Activated T-helper 2 cell treated with anti-CD3 and anti-CD28 coated beads, Interferon-gamma antibody, Interleukin-2, Interleukin-4, amounts not matched to agents 10 μg/mL and 5 μg/mL and 100 μg/mL, durations not matched to agents 14 hours and 24 hours and 36 hours (primary cell): ENCODE measurements at places on chromosomes 1 and 21. TPM values are rescaled to one million over a fixed set of nuclear protein-coding genes. Genes with fewer than 3 reads are reported as not detected.
A peak's percentile ranks its signal among the peaks of the same experiment; 100 is the strongest.

DNA sequence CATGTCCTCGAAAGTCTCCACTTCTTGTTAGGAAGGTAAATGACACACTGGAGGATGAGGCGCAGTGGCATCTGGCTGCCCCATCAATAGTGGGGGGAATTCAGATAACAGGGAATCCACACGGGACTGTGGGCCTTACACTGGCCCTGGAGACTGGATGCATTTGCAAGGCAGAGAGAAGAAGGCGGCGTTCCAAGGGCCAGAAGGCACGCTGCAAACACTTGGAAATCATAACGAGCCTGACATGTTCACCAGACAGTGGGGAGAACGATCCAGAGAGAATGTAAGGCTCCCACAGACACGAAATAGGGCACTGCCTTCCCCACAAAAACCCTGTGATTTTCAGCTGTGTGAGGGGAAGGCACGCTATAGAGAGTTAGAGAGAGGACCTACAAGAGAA is 70.5 kb downstream of the PGBD5 start:
- no peak overlapping the region for H3K4me3 ChIP-seq
- no peak for DNase-seq
- H3K27ac ChIP-seq: no peak overlapping the region
- no peaks in the 10 kb centered on the region for H3K4me1 ChIP-seq

Gene SPRR2F
- not detected in 2 replicates for total RNA-seq

DNA sequence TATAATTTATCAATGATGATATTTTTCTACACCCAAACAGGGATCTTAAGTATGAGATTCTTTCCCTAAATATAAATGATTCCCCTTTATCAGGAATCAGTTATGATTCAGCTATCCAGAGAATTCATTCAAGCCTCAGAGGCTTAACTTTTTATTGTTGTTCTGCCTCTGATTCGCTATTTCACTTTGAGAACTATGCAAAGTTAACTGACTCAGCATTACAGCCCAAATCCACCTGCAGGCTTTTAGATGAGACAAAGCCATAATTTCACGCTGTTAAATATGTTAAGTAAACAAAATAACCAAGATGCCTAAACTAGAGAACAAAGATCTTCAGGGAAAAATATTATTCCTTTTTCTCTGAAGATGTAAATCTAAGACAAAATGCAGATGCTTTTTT is 8.5 kb downstream of the SCYL3 start:
- peaks cover 32% of the 10 kb centered on the region for H3K4me1 ChIP-seq
- peaks cover 48% of the 10 kb centered on the region for H3K36me3 ChIP-seq
- DNase-seq: no peak
- no peak overlapping the region for H3K27ac ChIP-seq
- no peaks in the 10 kb centered on the region for H3K27me3 ChIP-seq
- no peak overlapping the region for H3K4me3 ChIP-seq

Gene UCHL5
- total RNA-seq: 77.6 and 78.5 TPM in 2 replicates

DNA sequence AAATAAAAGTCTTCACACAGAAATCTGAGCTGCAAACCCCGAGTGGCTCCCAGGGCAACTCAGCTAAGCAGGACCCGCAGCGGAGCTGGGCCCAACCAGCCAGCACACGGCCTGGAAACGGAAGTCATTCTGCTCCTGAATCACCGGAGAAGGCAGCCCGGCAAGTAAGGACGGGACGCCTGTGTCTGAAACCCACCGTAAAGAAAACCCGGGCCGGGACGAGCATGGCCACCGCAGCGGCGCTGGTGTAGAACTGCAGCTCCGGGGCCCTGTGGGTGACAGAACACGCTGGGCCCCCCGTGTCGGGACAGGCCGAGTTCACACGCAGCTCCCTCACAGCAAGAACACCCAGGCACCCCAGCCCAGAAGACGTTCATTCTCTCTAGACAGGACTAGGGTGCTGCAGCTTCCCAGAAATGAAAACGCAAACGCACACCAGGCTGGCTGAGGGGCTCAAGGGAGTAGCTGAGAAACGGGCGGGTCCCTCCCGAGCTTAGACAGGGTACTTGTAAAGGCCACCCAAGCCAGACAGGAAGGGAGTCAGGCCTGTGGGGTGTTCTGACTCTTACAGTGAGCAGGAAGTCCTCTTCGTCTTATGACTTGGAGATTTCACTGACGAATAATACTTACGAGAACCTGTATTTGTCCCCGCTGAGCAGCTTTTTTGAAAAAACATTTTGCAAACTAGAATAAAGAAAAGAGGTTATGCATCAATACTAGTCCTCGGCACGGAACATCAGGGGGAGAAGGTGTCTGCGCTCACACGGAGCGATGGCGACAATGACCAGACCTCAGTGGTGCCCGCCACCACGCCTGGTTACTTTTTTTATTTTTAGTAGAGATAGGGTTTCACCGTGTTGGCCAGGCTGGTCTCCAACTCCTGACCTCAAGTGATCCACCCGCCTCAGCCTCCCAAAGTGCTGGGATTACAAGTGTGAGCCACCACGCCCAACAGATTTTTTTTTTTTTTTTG is 10.9 kb upstream of the CDK11B start:
- H3K27ac ChIP-seq: no peak overlapping the region
- H3K4me1 ChIP-seq: peaks cover 2% of the 10 kb centered on the region
- H3K27me3 ChIP-seq: no peaks in the 10 kb centered on the region
- no peak overlapping the region for H3K4me3 ChIP-seq
- peaks cover 16% of the 10 kb centered on the region for H3K36me3 ChIP-seq

DNA sequence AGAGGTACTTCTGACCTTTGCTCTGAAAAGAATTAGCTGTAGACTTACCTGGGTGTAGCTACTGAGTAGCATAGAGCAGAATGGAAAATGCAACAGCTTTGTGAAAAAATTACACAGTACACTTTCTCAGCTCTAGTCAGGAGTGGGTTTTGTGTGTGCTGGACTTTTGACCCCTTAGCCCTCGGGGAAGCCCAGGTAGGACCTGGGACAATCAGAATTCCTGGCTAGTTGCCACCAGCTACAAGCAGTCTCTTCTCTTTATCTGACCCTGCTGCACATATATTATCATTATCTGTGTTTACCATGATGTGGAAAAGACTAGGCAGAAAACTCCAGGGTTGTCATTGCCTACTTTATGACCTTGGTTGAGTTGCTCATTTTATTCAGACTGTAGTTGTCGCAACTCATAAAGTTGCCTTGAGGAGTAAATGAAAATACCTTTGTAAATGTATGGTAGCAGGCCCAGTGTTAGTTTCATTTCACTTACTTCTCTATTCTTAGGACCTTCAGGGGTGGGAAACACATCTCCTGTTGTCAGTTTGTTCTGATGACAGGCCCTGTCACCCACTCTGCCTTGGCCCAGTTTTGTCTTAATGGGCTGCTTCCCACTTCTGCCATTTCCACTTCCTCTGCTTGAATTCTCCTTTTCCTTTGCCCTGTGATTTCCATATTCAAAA is 5.4 kb downstream of the NEK7 start:
- peaks cover 30% of the 10 kb centered on the region for H3K36me3 ChIP-seq
- peaks cover 61% of the 10 kb centered on the region for H3K4me1 ChIP-seq
- peak overlapping the region; percentile 87 for H3K27ac ChIP-seq

Gene LCE3E
- not detected in 2 replicates for total RNA-seq

Gene ANGPTL3
- total RNA-seq: not detected in 2 replicates

DNA sequence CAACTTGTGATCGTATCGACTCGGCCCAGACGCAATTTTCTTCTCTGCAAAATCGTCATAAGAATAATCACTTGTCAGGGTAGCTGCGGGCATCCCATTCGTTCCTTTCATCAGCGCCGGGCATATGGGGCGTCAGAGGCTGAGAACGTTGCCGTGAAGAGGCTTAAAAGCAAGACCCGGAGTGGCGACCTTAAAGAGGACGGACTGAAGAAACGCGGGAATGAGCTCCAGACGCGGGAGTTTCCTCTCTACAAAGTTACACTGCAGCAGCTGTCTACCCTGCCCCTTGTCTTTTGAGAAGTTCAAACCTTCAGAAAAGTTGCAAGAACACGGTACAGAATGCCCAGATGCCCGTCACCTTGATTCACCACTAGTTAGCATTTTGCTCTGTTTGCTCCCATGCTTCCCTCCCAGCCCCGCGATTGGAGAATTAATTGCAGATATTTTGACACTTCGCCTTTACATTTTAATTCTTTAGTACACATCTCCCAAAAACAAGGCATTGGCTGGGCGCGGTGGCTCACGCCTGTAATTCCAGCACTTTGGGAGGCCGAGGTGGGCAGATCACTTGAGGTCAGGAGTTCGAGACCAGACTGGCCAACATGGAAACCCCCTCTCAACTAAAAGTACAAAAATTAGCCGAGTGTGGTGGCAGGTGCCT is 967 bp downstream of the CENPS start:
- H3K4me3 ChIP-seq: peak overlapping the region; percentile 94
- DNase-seq: no peak

GRCh38 chr1:22139066-22139594 is 3.8 kb downstream of the WNT4 start:
- no peaks in the 10 kb centered on the region for H3K36me3 ChIP-seq
- peaks cover 41% of the 10 kb centered on the region for H3K27me3 ChIP-seq
- no peak overlapping the region for H3K27ac ChIP-seq
- H3K4me3 ChIP-seq: no peak overlapping the region
- H3K4me1 ChIP-seq: no peaks in the 10 kb centered on the region
- no peak for DNase-seq

Gene TMOD4
- 1.0 TPM in 1 of 2 replicates, not detected in the other for total RNA-seq

DNA sequence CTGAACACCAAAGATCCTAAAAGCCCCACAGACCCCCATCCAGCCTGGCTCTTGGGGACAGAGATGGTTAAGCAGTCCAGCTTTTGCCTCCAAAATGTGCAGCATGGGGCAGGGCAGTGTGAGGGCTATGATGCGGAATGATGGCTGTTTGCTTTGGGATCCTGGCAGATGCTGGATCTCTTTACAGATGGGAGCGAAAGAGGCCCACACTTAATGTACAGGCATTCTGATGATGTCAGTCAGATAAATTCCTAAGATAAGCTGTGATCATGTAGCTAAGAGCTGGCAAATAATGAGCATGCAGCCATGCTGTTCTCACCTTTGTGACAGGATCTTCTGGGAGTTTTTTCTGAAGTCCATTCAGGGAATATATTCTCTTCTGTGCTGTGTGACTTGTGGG is 17.6 kb upstream of the KCNQ4 start:
- H3K4me3 ChIP-seq: no peak overlapping the region
- no peaks in the 10 kb centered on the region for H3K27me3 ChIP-seq
- H3K27ac ChIP-seq: peak overlapping the region; percentile 42
- H3K4me1 ChIP-seq: peaks cover 41% of the 10 kb centered on the region

GRCh38 chr1:217333939-217334338 is 297.0 kb downstream of the GPATCH2 start:
- H3K4me3 ChIP-seq: no peak overlapping the region
- H3K27me3 ChIP-seq: no peaks in the 10 kb centered on the region
- no peaks in the 10 kb centered on the region for H3K36me3 ChIP-seq

DNA sequence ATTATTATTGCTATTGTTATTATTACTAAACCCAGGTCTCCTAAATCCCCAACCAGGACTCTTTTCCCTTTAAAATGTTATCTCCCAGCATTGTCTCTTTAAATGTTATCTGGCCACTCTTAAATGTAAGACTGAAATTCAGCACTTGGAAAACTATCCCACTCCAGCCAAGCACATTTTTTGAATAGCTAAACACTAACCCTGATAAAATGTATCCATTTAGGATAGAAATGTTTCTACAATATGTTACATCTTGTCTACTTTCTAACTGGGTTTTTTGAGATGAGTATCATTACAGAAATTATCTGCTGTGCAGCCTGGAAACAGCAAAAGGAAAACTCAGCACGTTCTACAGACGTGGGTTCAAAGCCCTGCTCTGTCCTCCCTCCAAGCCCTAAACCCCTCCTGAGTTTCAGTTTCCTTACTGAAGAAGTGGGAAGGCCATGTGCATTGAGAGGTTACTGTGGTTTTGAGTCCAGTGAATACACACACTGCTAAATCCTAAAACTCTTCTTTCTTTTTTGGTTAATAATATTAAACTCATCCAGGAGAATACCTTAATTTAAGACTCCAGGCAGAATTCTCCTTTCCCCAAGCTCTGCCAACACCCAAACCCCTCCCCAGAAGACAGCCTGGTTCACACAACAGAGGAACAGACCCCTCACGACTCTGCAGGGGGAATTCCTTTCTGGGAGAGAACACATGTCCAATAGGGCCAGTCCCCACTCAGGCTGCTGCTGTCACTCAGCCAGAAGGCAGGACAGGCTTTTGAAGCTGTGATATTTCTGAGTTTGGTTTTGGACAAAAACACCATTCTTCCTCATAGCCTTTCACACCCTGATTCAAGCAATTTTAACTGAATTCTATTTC is 41.9 kb downstream of the HIVEP3 start:
- no peak overlapping the region for H3K4me3 ChIP-seq
- DNase-seq: no peak
- peaks cover 2% of the 10 kb centered on the region for H3K27me3 ChIP-seq

- no peak overlapping the region for H3K27ac ChIP-seq
- no peak overlapping the region for H3K4me3 ChIP-seq
- H3K36me3 ChIP-seq: no peaks in the 10 kb centered on the region
- H3K27me3 ChIP-seq: peaks cover 14% of the 10 kb centered on the region
- H3K4me1 ChIP-seq: no peaks in the 10 kb centered on the region
Observed at GRCh38 chr1:147500309-147500839, 40.9 kb upstream of the BCL9 start.

DNA sequence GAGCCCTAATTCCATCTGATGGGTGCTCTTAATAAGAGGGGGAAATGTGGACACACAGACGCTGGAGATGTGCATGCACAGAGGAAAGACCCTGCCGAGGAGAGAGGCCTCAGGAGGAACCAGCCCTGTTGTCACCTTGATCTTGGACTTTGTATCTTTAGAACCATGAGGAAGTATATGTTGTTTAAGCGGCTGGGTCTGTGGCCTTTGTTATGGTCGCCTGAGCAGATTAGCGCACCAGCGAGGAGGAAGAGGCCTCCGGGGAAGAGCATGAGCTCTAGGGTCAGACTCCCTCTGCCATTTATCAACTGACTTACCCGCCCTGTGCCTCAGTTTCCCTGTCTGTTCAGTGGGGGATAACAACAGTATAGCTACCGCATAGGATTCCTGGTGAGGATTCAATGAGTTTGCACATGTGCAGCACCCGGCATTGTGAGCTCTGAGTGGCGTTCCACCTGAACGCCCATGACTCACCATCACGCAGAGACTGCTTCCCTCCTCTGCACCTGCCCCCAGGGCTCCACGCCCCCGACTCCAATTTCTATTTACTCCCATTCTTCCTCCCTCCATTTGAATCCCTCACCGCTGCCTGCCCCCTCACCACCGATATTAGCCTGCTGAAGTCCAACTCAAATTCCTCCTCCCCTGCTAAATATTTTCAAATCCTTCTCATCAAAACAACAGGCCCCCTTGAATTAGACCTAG is 67.2 kb downstream of the ATP5PO start:
- H3K4me3 ChIP-seq: no peak overlapping the region
- DNase-seq: no peak
- no peak overlapping the region for H3K27ac ChIP-seq
- H3K27me3 ChIP-seq: no peaks in the 10 kb centered on the region
- no peaks in the 10 kb centered on the region for H3K36me3 ChIP-seq

Gene UMODL1
- not detected in 2 replicates for total RNA-seq

Gene ZBTB8OS
- 48.0 and 49.8 TPM in 2 replicates for total RNA-seq
